AG09309 (cell line): ENCODE measurements at places on chromosomes 1 and 21.

- DNase-seq, result no peak
Observed at GRCh38 chr1:218778257-218779126, 395.2 kb upstream of the LYPLAL1 start.

DNA sequence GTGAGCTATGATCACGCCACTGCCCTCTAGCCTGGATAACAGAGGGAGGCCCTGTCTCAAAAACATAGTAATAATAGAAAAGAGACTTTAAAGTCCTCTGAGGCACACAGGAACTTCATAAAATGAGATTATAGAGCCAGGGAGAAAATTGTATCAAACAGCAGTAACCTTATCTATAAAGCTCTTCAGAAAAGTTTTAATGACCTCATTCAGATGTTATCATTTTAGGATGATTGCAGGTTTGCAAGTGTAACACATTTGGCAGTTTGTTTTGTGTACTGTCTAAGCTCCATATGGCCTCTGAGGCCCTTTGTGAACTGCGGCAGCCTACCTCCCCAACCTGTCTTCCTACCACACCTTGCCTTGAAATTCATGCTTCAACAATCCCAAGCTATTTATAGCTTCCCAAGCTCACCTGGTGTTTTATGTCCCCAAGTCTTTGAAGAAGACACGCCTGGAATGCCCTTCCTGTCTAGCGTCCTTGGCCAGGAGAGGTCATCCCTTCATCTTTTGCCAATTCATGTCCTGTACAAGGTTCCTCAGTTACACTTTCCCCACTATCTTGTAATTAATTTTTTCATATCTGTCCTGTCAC, 8.5 kb upstream of the AKNAD1 start:
- no peak for DNase-seq

- DNase-seq, result no peak
Observed at GRCh38 chr1:109239409-109240068, 9.8 kb upstream of the CELSR2 start.

- no peak for DNase-seq
Observed at GRCh38 chr1:174815036-174815435, 184.7 kb upstream of the CACYBP start.

DNA sequence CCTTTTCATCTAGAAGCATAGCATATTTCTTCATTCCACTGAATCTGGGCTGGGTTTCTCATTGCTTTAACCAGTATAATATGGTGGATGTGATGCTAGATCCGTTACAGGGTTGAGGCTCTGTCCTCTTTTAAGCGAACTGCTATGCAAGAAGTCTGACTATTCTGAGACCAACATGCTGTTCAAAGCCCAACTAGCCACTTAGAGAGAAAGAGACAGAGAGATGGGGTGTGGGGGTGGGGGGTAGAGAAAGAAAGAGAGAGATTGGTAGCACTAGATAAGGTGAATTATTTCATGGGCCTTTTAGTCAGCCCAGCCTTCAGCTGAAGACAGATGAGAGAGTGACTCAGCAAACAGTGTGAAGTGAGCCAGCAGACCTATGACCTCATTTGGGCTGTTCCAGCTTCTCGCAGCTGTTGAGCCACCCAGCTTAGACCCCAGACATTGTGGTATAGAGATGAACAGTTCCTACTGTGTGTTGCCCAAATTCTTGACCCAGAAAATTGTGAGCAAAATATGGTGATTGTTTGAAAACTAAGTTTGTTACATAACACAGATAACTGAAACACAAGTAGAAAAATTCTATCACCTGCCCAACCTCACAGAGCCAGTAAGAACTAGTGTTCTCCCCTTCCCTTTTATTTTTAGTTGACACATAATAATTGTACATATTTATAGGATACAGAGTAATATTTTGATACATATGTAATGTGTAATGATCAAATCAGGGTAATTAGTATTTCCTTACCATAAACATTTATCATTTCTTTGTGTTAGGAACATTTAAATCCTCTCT, 40.7 kb upstream of the PRKACB start:
- DNase-seq, result peak; percentile 57

DNA sequence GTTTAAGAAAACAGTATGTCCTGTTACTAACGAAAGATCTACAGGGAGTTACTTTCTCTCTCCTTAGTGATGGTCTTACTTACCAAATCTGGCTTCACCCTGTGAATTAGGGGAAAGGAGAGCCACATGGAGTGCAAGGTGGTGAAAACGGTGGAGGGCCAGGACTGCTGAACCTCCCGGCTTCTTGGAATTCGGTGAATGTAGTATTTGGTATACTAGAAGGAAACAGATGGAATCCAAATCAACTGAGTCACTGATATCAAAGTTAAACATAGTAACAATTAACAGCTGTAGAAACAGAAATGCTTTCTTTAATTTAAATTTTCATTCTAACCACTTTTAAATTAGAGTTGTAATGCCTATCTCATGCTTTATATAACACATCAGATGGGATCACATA, 45.7 kb downstream of the ALG14 start:
- no peak for DNase-seq

DNA sequence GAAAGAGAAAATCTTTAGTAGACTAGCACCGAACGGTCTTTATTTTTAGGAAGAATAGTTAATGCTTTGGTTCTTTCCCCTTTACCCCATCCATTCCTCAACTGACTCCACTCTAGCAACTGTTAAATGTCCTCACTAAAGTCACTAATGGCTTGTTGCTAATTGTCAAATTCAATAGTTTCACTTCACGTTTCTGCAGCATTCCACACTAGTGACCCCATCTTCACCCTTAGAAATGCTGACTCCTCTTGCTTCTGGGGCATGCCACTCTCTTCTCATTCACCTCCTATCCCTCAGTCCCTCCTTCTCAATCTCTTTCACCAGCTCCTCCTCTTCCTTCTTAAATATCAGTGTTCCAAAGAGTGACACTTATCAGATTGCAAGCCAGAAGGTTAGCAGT, 19.4 kb upstream of the CADM3 start:
- DNase-seq, result no peak

- DNase-seq, result no peak
Observed at GRCh38 chr21:19286876-19287275, 883.3 kb upstream of the TMPRSS15 start.

- DNase-seq, result no peak
Observed at GRCh38 chr1:107378426-107378825, 237.6 kb downstream of the NTNG1 start.

- DNase-seq, result no peak
Observed at GRCh38 chr1:164163289-164163849, 395.6 kb upstream of the PBX1 start.

GRCh38 chr1:207407655-207408260, 46.4 kb upstream of the CR2 start:
- peak; percentile 66 for DNase-seq

GRCh38 chr1:41860771-41861170, 58.0 kb downstream of the HIVEP3 start:
- DNase-seq, result no peak

- DNase-seq, result no peak
Observed at GRCh38 chr1:15198684-15199083, 45.1 kb downstream of the TMEM51 start.

DNA sequence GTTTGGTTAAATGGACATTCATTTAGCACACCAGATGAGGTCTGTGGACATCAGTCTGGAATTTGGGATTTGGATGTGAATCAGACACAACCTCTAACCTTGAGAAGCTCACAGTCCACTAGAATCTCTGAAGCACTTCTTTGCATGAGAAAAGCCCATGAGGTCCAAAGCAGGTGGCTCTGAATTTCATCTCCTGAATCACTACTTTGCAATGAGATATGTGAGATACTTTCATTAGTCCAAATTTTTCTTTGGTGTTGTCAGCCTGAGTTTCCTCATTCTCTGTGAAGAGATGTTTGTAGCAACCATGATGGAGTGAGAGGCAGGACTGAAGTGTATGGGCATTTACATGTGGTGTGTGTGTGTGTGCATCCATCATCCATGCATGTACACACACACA, 16.5 kb upstream of the LCE2D start:
- DNase-seq, result no peak

GRCh38 chr1:116581323-116581885, 10.6 kb upstream of the CD58 start:
- no peak for DNase-seq

GRCh38 chr1:215749414-215749813, 182.3 kb downstream of the KCTD3 start:
- DNase-seq, result peak; percentile 21

GRCh38 chr1:208324005-208324404, 79.8 kb upstream of the PLXNA2 start:
- DNase-seq, result no peak

DNA sequence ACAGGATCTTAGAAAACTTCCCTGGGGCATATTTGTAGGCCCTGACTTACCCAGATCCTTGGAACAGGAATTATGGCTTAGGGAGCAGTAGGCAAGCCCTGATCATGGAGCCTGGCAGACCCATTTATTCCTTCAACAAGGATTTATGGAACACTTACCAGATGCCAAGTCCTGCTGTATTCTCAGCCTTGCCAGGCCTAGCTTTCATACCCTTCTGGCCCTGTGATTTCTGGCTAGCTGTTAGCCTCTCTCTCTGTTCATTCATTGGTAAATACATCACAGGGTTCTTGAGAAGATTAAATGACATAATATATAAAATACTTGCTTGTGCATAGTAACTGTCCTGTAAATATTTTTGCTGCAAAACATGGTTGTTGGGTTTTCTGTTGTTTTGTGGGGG, 32.4 kb upstream of the SRP9 start:
- no peak for DNase-seq

GRCh38 chr21:46055863-46056281, 42.0 kb upstream of the COL6A2 start:
- no peak for DNase-seq

DNA sequence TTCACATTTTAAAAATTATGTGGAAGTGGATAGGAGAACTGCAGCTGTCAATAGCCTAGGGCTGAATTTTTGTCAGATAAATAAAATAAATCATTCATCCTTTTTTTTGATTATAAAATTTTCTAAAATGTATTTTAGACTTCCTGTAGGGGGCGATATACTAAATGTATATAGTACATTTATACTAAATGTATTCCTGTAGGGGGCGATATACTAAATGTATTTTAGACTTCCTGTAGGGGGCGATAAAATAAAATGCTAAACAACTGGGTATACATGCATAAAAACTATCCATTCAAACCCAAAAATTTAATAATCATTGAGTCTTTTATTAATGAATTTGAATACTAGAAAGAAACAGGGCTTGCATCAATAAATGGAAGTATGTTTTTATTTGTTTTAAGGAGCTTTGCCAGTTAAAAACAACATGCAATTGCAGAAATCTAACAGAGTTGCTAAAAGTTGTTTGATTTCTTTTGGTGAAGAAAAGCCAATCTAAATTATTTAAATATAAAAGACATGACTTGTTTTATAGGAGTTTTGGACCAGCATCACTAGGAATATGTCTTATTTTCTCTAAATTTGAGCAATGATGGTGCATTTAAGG, 31.4 kb downstream of the CLCA1 start:
- DNase-seq, result no peak

DNA sequence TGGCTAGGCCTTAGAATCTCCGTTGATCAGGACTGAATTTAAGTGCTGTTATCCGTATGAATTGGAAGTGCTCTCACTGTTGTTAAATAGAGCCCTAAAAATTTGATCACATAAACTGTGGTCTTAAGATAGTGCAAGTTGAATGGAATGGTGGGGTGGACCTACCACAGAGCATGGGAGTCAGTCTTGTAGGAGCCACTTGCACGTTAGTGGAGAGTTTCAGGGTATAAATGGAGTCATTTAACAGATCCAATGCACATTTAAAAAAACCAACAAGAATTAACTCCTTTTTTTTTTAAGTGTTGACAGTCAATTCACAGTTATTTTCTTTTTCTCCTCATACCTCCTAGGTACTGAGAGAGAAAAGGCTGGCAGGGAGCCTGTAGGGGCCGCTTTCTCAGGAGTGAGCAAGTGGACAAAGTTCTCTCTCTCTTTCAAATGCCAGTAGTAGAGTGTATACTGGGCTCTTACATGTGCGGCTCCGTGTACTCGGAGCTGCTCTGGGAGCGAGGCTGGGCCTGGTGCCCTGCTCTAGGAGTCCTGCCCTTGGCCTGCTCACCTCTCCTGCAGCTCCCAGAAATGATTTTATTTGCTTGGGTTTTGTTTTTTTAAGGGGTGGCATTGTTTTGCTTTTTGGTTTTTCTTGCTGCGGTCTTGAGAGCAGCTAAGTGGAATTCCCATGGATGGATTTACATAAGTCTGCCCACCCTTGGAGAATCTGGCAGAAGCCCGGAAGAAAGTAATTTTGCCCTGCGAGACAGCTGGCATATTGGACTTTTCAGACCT, 91.3 kb downstream of the ATP5PO start:
- DNase-seq, result no peak

GRCh38 chr1:15004396-15004795, 149.2 kb upstream of the TMEM51 start:
- no peak for DNase-seq

- DNase-seq, result no peak
Observed at GRCh38 chr1:54984131-54984842, 3.9 kb downstream of the TMEM61 start.

DNA sequence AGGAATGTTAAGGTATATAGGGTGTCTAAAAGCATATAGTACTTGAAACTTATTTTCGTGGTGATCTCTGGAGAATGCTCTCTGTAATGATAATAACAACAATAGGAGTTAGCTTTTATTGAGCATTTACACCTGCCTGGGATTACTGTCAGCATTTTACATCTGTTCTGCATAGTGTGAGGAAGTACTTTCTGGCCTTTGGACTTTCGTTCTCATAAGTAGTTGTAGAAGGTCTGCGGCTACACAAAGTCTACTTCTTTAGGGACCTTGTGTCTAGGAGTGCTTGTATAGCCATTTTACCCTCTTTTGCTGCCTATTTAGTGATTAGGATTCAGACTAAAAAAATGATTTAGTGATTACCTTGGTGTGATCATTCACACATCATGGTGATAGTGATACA, 103.6 kb upstream of the GPR52 start:
- no peak for DNase-seq

GRCh38 chr21:40660461-40660860, 186.5 kb downstream of the DSCAM start:
- DNase-seq, result no peak
